T1000 (cell line): ENCODE measurements at places on chromosomes 12 and 14.
A peak's percentile ranks its signal among the peaks of the same experiment; 100 is the strongest.

DNA sequence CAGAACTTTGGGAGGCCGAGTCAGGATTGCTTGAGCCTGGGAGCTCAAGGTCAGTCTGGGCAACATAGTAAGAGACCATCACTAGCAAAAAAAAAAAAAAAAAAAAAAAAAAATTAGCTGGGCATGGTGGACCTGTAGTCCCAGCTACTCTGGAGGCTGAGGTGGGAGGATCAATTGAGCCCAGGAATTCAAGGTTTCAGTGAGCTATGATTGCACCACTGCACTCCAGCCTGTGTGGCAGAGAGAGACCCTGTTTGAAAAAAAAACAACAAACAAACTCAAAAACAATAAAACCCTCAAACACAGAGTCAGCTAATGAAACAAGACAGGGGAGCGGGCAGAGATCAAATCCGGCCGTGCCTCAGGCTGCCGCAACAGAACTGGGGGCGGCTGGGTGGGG, 41.7 kb upstream of the DLK1 start:
- DNase-seq: no peak

DNA sequence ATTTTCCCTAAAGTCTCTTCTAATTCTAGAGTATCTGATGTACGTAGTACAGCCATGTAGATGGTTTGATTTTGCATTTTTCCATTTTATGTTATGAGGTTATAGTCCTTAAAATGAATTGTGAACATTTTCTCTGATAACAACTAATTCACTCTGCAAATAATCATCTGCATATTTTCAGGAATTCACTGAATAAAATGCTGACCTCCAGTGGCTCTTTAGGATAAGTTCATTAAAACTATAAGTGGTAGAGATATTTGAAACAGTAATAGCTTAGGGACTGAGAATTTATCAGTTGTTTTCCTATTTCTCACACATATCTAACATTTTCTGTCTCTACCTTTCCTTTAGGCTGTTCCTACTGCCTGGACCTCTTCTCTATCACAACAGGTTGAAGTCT, 4.4 kb downstream of the MSRB3 start:
- DNase-seq: no peak

GRCh38 chr12:59452259-59452658, 143.6 kb upstream of the SLC16A7 start:
- peak; percentile 95 for DNase-seq

- no peak for DNase-seq
These were observed 37.7 kb downstream of the SPATS2 start for GRCh38 chr12:49404956-49405355.

- no peak for DNase-seq
These were observed 120.4 kb upstream of the LRIG3 start for GRCh38 chr12:59040656-59041055.
